Suppressor macrophage treated with lipopolysaccharide for 1 hour (primary cell): ENCODE measurements at places on chromosomes 12 and 14.

DNA sequence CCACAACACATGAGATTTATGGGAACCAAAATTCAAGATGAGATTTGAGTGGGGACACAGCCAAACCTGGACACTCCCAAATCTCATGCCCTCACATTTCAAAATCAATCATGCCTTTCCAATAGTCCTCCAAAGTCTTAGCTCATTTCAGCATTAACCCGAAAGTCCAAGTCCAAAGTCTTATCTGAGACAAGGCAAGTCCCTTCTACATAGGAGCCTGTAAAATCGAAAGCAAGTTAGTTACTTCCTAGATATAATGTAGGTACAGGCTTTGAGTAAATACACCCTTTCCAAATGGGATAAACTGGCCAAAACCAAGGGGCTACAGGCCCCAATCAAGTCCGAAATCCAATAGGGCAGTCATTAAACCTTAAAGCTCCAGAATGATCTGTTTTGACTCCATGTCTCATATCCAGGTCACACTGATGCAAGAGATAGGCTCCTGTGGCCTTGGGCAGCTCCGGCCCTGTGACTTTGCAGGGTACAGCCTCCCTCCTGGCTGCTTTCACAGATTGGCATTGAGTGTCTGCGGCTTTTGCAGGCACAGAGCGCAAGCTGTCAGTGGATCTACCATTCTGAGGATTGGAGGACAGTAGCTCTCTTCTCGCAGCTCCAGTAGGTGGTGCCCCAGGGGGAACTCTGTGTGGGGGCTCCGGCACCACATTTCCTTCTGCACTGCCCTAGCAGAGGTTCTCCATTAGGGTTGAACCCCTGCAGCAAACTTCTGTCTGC, 60.1 kb downstream of the LRIG3 start:
- DNase-seq: no peak

DNA sequence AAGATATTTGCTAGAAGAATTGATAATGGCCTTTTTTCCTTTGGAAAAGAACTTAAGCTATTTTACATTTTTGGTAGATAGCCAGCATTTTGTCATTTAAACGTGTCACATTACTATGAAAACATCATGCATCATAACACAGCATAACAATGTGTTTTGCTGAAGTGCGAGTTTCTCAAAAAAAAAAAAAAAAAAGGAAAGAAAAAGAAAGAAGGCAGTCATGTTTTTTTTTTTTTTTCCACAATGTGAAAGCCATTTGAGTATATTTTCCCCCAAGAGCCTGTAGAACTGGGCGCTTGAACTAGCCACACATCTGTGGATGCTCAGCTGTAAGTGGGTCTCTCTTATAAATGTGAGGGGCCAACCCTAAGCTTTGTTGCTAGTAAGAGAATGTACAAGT, 300.1 kb downstream of the AKAP6 start:
- DNase-seq: no peak

DNA sequence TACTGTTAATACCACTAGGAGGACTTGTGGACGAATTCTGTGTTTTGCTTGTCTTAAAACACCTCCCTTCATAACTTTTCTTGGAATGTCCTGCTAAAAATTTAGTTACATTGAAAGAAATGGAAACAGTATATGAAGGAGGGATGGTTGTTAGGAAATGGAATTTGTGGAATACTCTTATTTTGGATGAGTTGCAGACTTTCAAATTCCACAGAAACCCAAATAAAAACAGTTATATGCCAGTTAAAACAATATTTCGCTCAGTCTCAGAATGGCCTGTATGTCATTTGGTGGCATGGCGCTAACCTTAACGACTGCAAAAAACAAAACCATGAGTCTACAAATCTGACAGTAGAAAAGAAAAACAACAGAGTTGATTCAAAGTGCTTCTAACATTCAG, 12.2 kb upstream of the ARHGAP5 start:
- DNase-seq: no peak

DNA sequence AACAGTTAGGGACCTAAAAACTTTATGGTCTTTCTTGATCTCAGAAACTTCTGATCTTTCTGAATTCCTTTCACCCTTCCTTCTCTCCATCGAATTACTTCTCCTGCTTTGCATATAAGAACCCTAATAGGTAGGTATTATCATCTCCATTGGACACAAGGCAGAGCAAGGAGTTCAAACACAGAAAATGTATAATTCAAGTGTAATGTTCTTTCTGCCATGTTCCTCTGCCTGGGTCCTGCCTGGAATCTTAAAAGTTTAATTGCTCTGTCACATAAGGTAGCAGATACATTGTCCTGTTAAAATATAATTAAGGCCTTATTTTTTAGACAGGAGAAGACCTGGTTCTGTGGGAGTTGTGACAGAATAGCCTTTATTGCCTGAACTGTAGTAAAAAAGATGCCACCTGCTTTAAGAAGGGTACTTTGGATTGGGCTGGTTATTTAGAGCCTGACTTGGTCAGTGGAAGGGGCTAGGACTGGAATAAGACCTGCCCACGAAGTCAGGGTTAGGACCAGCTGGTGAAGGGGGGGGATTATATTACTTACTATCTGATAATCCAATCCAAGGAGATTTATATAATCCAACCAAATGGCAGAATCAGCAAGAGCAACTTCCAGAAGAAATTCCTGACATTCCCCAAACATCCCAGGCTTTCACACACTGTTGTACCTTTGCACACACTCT, 10.4 kb downstream of the G2E3 start:
- no peak for DNase-seq
